ENCODE measurements at places on chromosomes 2 and 18. TPM values are rescaled to one million over a fixed set of nuclear protein-coding genes. Genes with fewer than 3 reads are reported as not detected.

DNA sequence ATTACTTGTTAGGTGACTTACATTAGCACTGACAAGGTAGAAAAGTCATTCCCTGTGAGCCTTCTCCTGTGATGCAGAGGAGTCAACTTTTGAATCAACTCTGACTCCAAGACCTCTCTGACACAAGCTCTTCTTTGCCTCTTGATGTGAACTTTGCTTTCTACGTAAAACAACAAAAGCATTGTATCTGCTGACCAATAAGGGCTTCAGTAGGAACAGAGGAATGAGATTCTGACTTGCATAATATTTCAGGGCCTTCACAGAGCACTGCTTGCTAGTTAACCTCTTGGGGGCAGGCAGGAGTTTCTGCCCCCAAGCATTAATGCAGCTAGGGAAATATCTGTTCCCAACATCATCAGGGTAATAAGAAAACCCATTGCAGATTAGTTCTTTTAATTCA is 791.5 kb downstream of the BCL11A start:
- DNase-seq: no peak

DNA sequence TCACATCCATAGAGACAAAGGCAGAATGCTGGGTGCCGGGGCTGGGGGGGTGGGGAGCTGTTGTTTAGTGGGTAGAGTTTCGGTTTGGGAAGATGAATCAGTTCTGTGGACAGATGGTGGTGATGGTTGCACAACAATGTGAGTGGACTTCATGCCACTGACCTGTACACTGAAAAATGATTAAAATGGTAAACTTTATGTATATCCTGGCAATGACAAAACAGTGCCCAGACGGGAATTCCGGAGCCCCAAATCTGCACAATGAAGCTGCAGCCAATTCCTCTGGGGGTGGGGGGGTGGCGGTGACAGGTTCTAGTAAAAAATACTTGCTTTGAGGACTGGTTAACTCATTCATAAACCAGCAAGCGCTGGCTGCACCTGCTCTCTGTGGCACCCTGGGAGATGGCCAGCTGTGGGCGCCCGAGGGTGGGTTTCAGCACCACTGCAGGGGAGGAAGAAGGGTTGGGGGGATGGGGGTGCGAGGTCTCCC is 81.8 kb upstream of the HPCAL1 start:
- DNase-seq: no peak

- DNase-seq: no peak
Observed at GRCh38 chr2:100747551-100747950, 72.4 kb upstream of the NPAS2 start.

GRCh38 chr2:46748735-46749531 is 166.7 kb downstream of the MCFD2 start:
- no peak for DNase-seq

DNA sequence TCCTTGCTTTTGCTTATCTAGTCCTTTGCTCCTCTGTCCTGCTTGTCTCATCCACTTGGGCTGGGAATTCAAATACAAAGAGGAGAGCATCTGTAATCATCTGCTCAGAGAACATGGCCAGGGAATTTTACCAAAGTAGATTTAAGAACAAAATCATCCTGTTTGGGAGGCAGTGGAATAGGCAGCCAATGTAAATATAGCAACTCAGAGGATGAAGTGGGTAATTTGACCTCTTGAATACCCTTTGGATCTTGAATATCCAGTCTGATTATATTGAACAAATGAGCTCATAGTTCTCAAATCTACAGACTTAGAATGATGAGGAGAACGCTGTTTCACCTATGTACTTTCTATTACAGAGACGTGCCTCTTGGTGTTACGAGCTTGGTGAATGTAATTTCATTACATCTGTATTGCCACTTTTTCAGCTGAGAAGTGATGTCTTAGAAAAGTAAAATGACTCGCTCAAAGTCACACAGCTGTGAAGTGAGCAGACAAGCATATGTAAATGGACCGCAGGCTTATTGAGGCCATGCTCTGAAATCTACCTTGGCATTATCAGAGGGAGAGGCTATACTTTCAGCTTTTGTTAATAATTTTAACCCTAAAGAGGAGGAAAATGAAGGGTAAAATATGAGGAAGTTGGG is 266.3 kb downstream of the MTX2 start:
- no peak for DNase-seq

DNA sequence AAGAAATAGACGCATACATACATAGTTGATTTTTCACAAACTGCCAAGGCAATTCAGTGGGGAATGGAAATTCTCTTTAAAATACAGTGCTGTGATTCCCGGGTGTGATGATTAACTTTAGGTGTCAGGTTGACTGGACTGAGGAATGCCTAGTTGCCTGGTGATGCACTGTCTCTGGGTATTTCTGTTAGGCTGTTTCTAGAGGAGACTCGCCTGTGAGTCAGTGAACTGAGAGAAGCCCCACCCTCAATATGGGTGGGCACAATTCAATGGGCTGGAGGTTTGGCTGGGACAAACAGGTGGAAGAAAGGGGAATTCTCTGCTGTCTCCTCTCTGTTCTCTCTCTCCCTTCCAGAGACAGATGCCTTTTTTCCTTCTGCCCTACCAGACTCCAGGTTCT is 187.6 kb downstream of the ARHGAP28 start:
- no peak for DNase-seq

DNA sequence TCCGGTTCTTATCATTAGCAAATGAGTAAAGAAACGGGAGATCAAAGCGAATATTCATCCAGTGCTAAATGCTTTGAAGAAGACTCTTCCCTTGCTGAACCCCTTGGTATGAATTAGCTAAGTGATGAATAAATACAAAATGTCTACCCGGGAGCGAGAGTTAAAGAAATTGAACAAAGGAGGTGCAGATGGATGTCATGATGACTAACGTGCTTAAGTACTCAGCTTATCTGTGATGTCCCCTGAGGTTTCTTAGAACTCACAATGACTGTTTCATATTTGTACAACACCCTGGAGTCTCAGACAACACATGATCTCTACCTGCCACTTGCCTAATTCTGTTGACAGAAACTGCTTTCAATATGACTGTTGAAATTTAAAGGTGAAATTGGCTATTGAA is 148.5 kb downstream of the TMEM200C start:
- DNase-seq: no peak

Gene HNMT
- not detected for total RNA-seq

Gene SPEG
- total RNA-seq: 1.6 TPM
